Fibroblast of skin of scalp (primary cell): ENCODE measurements at places on chromosomes 3 and 15.

DNA sequence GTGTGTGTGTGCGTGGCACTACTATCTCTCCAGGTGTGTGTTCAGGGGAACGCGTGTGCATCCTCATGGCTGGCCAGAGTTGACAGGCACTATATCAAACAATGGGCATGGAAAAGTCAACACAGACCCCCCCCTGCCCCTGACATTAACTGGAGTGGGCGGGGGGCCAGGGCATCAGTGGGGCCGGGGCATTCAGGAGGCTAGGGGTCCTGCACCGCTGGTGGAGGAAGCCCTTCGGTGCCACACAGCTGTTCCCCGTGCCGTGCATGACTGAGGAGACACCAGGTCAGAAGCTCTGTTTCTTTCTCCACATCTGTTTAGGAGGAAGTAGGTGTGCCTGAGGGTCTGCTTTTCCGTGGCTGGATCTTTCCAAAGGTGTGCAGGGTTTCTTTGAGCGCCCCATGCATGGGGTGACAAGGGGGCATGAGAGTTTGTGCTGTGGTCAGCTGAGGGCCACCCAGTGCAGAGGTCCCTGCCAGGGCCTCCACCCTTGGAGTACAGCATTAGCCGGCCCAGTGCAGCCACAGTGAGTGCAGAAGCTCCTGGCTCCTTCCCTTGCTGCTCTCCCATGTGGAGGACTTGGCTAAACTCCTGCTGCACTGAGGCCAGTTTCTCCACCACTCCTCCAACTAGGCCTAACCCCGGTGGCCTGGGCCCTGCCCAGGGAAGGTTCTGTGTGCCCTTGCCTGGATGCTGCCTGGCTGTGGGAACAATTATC is 7.5 kb downstream of the C3orf22 start:
- DNase-seq = no peak

DNA sequence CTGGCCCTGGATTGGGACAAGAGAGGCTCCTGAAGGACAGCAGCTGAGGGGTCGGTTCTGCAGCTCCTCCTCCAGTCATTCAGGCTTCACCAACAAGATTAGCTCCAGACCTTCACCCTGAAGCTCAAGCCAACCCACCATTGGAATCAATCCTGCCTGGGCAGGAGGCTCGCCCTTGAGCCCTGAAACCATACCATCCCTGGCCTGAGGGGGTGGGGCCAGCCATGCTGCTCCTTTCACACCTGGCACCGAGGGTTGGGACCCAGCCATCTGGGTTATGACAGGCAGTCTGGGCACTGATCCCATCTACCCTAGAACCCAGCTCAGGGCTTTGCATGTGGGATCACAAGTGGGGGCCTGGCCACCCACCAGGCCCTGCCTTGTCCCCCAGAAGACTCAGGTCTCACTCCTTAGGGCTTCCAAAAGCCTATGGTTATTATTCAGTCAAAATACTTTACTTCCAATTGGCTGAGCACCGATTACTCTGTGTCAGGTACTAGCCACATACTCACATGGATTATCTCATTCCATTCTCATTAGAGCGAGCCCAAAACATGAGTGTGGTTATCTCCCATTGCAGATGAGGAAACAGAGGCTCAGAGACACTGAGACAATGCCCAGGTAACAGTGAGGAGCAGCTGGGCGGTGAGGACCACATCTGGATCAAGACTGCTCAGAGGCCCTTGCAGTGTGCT is 3.1 kb downstream of the ABHD14B start:
- DNase-seq = no peak

GRCh38 chr3:180959691-180960090 is 29.8 kb downstream of the DNAJC19 start:
- no peak for DNase-seq

DNA sequence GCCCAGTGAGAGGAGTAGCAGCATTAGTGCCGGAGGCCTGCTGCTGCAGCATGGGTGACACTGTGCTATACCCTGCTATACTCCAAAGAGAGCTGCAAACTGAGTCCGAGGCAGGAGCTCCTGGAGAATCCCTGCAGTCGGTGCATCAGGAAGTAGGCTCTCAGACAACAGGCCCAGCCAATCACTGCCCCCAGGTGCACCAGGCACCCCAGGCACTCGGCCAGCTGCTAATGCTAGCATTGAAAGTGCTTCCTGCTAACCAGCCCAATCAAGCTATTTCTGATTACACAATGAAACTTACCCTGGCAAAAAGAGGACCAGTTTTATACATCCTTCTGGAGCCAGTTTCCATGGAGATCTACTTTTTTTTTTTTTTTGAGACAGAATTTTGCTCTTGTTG is 45.6 kb upstream of the IREB2 start:
- DNase-seq = no peak

- DNase-seq = peak; percentile 43
Observed at GRCh38 chr3:98521897-98522543, 682 bp downstream of the CLDND1 start.

- DNase-seq = no peak
Observed at GRCh38 chr3:53238886-53239285, 16.9 kb downstream of the TKT start.

DNA sequence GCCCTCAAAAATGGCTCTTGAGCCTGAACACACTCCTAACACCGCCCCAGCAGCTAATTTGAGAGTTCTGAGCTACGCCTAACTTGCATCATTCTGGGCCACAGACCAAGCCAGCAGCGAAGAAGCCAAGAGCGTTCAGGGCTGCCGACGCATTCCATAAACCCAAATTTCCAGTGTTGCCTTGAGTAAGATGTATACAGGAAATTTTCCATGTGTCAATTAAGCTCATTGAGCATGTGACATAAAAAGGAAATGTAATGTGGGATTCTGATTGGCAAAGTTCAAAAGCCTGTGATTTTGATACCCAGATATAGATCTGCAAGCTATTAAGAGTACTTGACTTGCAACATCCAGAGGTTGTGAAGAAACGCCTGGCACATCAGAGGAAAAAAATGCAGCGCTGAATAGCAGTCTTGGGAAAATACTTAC is 148.6 kb upstream of the NR2F2 start:
- peak; percentile 93 for DNase-seq

DNA sequence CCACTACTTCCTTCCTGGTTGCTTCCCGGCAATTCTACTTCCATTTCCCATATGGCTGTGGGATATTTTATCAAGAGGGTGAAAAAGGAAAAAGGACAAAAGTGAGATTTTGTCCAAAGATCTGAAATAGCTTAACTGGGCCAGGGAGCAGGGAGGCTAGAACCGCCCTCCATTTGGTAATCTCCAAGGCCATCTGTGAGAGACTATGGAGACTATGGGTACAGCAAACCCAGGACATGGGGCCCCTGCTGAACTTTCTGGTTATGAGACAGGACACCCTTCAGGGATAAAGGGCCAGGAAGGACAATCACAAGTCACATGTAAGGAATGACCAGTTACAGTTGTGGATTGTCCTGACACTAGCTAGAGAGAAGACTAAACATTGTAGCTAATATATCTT is 24.3 kb downstream of the ZSCAN2 start:
- no peak for DNase-seq

GRCh38 chr3:98769448-98769847 is 6.3 kb downstream of the ST3GAL6 start:
- no peak for DNase-seq

GRCh38 chr3:81761904-81762580 is 597 bp upstream of the GBE1 start:
- DNase-seq = no peak

GRCh38 chr3:24598695-24599470 is 104.2 kb upstream of the THRB start:
- peak; percentile 12 for DNase-seq

DNA sequence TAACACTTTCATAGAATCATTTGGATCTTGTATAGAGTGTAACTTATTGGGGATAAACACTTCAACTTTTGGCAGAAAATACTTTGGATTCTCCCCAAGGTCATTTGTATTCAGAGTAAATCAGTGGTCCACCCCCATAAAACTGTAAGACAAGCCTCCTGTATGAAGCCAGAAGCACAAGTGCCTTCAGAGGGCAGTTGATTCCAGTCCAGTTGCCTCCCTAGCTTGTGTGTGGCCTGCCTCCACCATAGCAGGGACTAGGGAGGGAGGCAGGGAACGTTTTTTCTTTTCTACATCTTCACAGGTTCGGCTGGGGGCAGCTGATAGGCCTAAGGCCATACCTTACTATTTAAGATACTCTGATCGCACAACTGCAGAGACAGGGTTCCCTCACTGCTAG is 11.6 kb downstream of the GORASP1 start:
- DNase-seq = no peak

DNA sequence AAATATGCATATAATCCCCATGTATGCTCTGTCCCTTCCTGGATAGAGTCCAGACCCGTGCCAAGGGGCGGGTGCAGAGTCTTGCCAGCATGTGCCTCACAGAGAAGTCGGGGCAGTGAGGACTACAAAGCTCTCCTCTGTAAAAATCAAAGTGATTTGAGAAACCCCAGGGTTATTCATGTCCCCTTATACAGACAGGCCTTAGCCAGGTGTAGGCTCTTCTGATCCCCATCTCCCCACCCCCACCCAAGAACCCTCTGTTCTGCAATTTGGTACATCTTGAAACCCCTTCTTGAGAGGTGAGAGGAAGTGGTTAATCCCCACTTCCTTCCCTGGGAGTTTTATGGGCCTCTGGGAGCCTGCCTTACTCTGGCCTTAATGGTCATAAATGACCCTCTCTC is 24.7 kb downstream of the TRIM71 start:
- DNase-seq = no peak

GRCh38 chr3:120469882-120470301 is 19.1 kb upstream of the FSTL1 start:
- peak; percentile 30 for DNase-seq

GRCh38 chr15:42371096-42371495 is 11.8 kb downstream of the CAPN3 start:
- DNase-seq = peak; percentile 17

- DNase-seq = no peak
Observed at GRCh38 chr3:110123946-110124345, 786.6 kb upstream of the DPPA4 start.

DNA sequence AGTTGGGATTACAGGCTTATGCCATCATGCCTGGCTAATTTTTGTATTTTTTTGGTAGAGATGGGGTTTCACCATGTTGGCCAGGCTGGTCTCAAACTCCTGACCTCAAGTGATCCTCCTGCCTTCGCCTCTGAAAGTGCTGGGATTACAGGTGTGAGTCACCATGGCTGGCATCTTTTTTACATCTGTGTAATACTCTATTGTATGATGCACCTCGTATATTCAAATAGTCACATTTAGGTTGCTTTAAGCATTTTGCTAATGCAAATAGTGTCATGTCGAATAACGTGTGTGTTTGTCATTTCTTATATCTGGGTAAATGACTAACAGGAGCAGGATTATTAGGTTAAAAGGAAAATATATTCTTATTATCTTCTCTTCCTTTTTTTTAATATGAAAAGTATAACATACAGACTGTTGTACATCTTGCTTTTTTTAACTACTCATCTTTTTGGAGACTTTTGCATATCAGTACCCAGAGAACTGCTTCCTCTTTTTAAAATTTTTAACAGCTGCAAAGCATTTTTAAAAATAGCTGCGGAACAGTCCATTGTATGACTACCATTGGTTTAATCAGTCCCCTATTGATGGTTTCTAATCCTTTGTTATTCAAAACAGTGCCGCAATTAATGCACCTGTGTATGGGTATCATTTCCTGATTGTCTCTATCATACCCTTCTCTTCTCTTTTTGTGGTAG is 13.4 kb downstream of the SCAMP5 start:
- no peak for DNase-seq

DNA sequence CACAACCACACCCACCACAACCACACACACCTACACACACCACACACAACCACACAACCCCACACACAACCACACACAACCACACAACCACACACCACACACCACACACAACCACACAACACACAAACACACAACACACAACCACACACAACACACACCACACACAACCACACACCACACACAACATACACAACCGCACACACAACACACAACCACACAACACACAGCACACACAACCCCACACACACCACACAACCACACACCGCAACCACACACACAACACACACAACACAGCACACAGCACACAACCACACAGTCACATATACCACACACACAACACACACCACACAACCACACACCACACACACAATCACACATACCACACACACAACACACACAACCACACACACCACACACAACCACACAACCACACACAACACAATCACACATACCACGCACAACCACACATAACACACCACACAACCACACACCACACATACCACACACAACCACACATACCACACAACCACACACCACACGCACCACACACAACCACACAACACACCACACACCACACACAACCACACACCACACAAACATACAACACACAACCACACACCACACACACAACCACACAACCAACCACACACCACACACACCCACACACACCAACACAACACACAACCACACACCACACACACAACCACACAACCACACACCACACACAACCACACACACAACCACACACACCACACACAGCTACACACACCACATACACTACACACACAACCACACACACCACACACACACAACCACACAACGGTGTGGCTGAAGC is 23.7 kb downstream of the CPN2 start:
- peak; percentile 38 for DNase-seq

- DNase-seq = peak; percentile 71
Observed at GRCh38 chr15:59169251-59169708, 37.4 kb upstream of the LDHAL6B start.

DNA sequence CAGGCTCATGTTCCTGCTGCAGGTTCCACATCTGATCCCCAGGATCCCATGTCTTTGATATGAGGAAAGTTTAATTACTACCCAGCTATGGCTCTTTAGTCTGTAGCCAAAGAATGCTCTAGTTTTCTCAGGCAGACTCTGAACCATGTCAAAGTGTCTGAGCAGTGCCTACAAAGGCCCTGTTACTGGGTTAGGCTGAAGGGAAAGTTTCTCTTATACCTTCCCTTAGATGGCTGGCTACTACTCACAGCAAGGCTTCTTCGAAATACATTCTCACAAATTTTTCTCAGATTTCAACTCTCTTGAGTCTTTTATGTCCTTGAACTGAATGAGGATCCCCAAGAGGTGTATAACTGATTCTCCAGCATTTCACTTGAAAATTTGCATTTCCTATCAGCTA is 102.4 kb downstream of the NR1D2 start:
- DNase-seq = no peak

DNA sequence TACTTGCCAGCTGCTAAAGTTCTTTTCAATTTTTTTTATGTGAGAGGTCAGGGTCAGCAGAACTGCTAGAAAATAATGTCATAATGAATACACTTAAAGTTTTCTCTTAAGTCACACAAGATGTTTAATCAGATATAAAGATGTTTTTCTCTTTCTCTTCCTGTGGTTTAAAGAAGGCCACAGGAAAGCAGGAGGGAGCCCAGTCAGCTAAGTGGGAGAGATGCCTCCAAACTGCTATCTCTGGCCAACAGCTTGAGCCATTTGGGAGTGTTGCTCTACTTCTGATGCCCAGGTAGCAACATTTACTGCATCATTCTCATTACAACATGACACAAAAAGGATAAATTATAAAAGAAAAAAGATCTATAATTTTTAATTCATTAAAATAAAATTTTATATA is 45.7 kb upstream of the NLGN1 start:
- no peak for DNase-seq

- DNase-seq = no peak
Observed at GRCh38 chr3:67704322-67704721, 49.9 kb upstream of the SUCLG2 start.

- no peak for DNase-seq
Observed at GRCh38 chr3:30915782-30916181, 21.3 kb upstream of the GADL1 start.
